NCI-H2171 treated with DMSO at 0.1 percent for 48 hours (cell line): ENCODE measurements at places on chromosomes 5 and 9.

DNA sequence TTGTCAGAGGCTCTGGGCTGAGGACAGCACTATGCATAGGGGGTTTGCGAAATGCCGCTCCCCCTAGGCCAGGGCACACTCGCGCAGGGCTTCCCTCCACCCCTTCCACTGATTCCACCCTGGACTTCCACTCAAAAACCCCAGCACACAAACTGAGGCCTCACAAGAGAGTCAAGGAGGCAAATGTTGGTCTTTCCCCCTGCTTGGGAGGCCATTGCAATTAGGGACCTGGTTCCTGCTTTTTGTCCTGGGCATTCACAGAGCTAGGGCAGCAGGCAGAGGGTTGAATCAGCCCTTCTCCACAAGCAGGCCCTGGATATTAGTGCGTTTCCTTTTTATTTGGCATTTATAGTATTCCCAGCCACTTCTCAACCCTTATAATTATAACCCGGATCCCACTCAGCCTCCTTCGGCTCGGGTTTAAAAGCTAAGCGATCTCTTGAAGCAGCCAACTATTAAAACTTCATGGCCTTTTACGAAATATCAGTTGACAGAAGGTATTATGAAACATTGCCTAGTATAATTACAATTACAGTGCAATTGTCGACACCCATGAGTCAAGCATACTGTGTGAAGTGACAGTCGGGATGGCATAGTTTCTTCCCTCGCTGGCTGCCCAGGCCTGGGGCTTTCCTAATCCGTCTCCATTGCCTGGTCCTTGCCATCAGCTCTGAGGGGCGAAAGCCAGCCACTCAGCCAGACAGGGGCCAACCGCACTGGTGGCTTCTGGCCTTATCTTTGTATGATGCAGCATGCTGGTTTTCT, 285.5 kb upstream of the MAP3K1 start:
- no peak for DNase-seq

- no peak for DNase-seq
These were observed 77.1 kb upstream of the STXBP1 start for GRCh38 chr9:127534931-127535330.

DNA sequence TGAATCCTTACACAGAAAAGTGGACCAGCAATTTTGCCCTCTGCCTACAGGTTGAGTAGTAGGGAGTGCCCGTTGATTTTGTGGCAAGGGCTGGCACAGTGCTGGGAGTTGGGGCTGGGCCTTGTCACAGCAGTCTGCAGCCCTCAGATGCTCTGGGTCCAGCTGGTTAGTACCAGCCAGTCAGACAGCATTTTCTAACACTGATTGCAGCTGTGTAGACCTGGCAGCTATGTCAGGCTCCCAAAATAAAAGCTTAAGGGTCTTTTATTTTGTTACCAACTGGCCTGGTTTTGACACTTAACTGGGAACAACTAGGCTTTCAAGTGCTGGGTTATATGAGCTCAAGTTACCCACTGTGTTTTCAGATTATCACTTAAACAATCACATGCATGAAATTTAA, 57.7 kb downstream of the MAT2B start:
- no peak for DNase-seq

GRCh38 chr9:22970434-22970975, 523.9 kb downstream of the DMRTA1 start:
- DNase-seq: no peak
